Temporal lobe (tissue), 4 donors: ENCODE measurements at places on chromosomes 2 and 18. TPM values are rescaled to one million over a fixed set of nuclear protein-coding genes. Genes with fewer than 3 reads are reported as not detected.

FOSL2 gene
- 8.9 TPM for total RNA-seq

SERPINB7 gene
- total RNA-seq = not detected

PROM2 gene
- 0.98 TPM for total RNA-seq

CAPN14 gene
- total RNA-seq = 0.98 TPM

AOX1 gene
- 1.7 TPM for total RNA-seq

DES gene
- total RNA-seq = 0.49 TPM

MMADHC gene
- 79.9 TPM for total RNA-seq

HOXD11 gene
- total RNA-seq = not detected

KIDINS220 gene
- 583 TPM for total RNA-seq

CKAP2L gene
- total RNA-seq = 3.2 TPM

ACVR1 gene
- total RNA-seq = 21.6 TPM

FAM237A gene
- not detected for total RNA-seq

NETO1 gene
- total RNA-seq = 27.0 TPM

NOSTRIN gene
- total RNA-seq = 7.1 TPM

IL1R1 gene
- total RNA-seq = 0.74 TPM

FKBP7 gene
- 11.3 TPM for total RNA-seq

ANKRD30BL gene
- total RNA-seq = 8.9 TPM

HOXD13 gene
- not detected for total RNA-seq

SLC23A3 gene
- not detected for total RNA-seq

RUFY4 gene
- total RNA-seq = not detected

PROC gene
- total RNA-seq = 0.25 TPM

NGEF gene
- total RNA-seq = 33.4 TPM

LAMA1 gene
- total RNA-seq = 12.8 TPM

CCDC178 gene
- 1.2 TPM for total RNA-seq

UBR3 gene
- total RNA-seq = 94.9 TPM

CYS1 gene
- 0.49 TPM for total RNA-seq

TMEM198 gene
- total RNA-seq = 11.1 TPM

ZEB2 gene
- 283 TPM for total RNA-seq

EIPR1 gene
- 31.2 TPM for total RNA-seq

SERPINB3 gene
- total RNA-seq = not detected

GTF2A1L gene
- 1.7 TPM for total RNA-seq

DPP4 gene
- total RNA-seq = 5.7 TPM

CIB4 gene
- not detected for total RNA-seq

MOCOS gene
- total RNA-seq = 0.25 TPM

ANKRD36B gene
- total RNA-seq = 197 TPM

GPR45 gene
- 1.7 TPM for total RNA-seq

GALNT14 gene
- 10.1 TPM for total RNA-seq

MEMO1 gene
- 50.4 TPM for total RNA-seq

ATL2 gene
- total RNA-seq = 109 TPM

RTP5 gene
- 5.2 TPM for total RNA-seq

CASP8 gene
- total RNA-seq = 0.98 TPM
